GM18507 (cell line): ENCODE measurements at places on chromosomes 5 and 9.

DNA sequence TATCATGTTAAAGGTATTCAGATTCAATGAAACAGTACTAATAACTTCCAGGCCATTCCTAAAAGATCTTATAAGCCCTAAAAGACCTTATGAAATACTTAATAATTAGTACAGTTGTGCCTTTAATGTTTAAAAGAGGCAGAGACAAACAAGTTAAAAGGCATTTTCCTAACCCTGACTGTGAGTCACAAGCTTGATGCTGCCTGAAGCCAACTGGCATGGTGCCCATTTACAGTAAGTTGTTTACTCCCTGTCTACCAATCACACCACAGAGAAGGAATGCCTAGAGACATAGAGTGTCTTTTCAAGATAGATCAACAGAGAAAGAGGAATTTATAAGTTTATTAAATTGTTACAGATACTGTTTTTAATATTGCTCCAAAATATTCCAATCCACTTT, 47.8 kb downstream of the NR3C1 start:
- no peak for DNase-seq

GRCh38 chr5:89005990-89006389, 123.0 kb upstream of the MEF2C start:
- no peak for DNase-seq

DNA sequence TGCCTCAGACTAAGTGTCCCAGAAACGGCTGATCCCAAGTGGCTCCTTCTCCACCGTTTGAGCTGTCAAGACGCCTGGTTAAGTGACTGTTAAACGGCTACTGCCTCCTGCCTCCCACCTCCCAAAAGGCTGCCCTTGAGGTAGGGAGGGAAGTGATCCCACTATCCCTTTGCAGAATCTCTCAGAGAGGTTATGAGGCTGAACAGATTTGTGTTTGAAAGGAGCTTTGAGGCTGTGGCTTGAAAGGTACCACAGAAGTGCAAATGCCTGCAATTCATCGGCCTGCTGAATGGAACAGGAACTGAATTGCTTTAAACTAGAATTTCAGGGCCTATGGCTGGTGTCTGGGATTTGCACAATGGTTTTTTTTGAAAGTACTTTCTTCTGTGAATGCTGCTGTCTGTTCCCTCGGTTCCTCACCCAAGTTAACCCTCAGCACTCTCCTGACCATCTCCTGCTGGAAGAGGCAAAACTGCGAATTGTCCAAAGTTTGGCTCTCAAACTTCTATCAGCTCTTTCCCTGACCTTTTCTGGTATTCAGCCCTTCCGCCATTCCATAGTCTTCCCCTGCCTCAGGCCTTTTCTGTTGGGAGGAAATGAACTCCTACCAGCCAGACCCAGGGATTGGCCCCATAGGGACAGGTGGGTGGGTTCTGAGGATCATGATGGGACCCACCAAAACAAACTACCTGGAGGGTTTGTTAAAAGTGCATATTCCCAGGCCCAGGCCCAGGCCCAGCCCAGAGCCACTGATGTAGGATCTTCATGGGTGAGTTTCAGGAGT, 453.3 kb downstream of the KDM4C start:
- no peak for DNase-seq

DNA sequence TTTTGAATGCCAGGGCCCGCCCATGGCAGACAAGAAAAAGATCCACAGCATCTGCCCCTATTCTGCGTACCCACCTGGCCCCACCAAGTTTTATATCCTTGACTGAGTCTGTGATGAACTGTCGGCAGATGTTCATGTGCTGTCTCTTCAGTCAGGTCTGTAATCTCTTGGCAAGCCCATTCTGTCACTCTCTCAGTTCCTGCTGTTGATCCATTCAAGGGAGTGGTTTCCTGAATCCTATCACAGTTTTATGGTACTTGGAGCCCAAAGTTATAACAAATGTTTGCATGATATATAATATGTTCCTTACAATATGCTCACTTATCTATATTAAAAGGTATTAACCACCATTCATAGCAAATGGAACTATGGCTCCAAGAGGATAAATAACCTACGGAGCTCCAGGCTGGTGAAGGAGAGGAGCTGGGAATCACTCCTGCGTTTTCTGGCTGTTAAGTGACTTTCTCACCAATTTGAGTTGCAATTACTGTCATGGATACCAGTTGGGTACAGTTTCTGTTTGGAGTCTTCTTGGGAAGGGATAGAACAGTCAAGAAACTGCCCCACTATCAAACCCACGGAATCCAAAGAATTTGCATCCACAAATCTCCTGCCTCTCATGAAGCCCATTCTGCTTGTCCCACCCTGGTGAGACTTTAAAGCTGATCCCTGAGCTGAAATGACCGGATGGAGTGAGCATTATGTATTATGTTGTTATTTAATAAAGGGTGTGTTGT, 103.4 kb upstream of the SPRY4 start:
- no peak for DNase-seq

DNA sequence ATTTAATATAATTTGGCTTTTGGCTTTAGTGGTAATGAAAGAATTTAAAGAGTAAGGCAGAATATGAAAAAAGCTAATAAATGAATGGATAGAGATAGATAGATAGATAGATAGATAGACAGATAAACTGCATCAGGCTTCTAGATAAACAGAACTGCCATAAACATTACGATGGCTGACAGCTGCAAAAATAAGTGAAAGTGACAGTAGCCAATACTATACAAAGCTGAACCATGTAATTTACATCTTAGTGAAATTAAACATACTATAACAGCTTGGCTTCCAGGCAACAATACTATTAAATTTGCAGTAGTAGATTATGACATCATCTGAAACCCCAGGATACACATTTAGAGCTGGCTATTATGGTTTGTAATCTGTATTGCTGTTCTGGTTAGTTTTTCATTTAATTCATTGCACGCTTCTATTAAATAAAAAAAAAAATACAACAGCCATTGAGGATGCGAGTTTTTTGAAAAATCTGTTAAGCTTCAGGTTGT, 1354.8 kb downstream of the PTPRD start:
- no peak for DNase-seq

- DNase-seq: no peak
These were observed 158.1 kb downstream of the HACD4 start for GRCh38 chr9:20873240-20873865.

DNA sequence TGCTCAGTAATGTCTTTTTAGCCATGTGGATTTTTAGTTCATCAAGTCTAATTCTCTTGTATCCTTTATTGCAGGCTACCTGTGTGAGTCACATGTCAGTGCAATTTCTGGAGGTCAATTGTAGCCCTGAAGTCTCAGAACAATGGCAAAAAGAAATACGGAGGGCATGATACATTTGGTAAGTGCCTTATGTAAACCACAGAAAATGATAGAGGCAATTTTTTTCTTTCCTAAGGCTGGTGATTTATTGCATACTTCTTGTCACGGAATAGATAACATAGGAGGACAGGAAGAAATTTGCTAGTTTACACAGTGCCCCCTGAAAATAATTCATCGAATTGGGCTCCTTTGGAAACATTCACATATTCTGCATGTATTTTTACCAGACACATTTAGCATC, 235.9 kb downstream of the DMRTA1 start:
- DNase-seq: no peak

DNA sequence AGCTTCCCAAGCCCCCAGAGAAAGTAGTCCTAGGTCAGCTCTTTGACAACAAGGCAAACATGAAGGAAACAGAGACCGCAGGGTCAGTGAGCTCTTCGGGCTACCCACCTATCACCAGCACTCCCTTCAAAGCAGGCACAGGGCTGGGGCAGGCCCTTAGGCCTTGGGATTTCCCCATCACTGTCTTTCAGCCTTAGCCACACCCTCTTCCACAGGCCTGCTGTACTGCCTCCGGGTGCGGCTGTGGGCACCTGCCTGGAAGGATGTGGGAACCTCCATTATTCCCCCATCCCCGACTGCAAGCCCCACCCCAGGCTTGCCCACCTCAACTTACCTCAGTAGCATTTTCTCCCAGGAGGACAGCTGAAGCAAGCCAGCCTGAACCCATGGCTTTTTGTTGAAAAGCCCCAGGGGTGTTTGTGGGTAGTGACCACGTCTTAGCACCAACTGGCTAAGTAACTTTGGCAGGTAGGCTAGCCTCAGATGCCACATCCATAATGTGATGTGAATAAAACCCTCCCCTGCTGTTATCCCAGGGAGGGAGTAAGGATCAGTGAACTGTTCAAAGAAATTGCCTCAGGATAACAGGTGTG, 100.2 kb downstream of the PIK3R1 start:
- DNase-seq: peak; percentile 17

- peak; percentile 32 for DNase-seq
These were observed 176.9 kb downstream of the RAB3C start for GRCh38 chr5:58759745-58760144.
